ENCODE measurements at places on chromosomes 3 and 15. TPM values are rescaled to one million over a fixed set of nuclear protein-coding genes. Genes with fewer than 3 reads are reported as not detected.

GRCh38 chr3:35042210-35042991 is 596.9 kb upstream of the ARPP21 start:
- peaks cover 8% of the 10 kb centered on the region for H3K27me3 ChIP-seq
- DNase-seq = no peak
- no peaks in the 10 kb centered on the region for H3K36me3 ChIP-seq
- H3K4me1 ChIP-seq = no peaks in the 10 kb centered on the region
- no peak overlapping the region for H3K4me3 ChIP-seq

DNA sequence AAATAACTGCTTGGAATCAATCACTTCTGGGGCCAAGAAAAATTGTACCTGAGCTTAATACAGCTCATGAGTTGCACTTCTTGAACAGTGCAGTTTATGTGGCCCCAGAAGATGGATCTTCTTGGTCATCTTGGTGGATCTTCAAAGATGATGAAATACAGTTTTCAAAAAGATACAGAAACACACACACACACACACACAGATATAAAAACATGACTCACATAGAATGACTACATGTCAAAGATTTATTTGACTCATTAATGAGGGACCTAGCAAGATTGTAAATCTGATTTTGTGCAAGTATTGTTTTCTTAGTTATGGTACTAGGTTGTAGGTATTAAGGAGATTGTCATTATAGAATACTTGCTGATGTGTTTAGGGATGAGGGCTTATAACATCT is 32.6 kb downstream of the PDCD6IP start:
- no peak overlapping the region for H3K27ac ChIP-seq
- peaks cover 24% of the 10 kb centered on the region for H3K36me3 ChIP-seq
- H3K4me1 ChIP-seq = peaks cover 23% of the 10 kb centered on the region
- DNase-seq = no peak
- no peak overlapping the region for H3K4me3 ChIP-seq
- H3K27me3 ChIP-seq = no peaks in the 10 kb centered on the region

The ABHD17C gene
- total RNA-seq = 8.0 TPM

The TMEM108 gene
- 7.1 TPM for total RNA-seq

The PRSS50 gene
- total RNA-seq = not detected

All from chondrocyte (in vitro differentiated cells).